ENCODE measurements at places on chromosomes 7 and 10.

- DNase-seq, result no peak
Observed at GRCh38 chr10:123604506-123604905, 61.6 kb upstream of the GPR26 start.

- no peak for DNase-seq
Observed at GRCh38 chr7:126501617-126502016, 751.1 kb downstream of the GRM8 start.

- no peak for DNase-seq
Observed at GRCh38 chr7:11181590-11181989, 207.9 kb downstream of the PHF14 start.

DNA sequence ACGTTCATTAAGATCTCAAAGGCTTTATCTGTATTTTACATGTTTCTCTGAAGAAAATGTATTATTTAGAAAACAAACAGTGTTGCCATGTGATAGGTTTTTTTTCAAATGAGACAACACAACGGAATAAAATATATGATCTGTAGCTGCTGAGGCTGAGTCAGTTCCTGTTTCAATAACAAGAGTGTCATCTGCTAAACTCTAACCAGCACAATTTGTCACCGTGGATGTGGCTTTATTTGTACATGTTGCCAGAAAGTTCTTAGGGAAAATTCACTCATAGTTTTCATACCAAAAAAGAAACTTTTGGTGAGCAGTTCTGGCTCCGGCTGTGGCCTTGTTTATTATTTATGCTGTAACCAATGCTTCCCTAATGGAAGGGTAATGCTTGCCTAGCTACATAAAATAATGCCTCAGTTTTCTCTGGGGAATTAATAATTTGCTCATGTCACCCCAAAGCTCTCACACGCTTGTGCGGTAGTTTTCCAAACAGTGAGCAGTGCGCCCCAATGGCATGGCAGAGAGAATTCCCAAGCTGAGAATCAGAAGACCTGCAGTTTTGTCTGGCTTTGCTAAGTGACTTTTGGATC, 20.3 kb upstream of the KLF6 start:
- peak; percentile 60 for DNase-seq

DNA sequence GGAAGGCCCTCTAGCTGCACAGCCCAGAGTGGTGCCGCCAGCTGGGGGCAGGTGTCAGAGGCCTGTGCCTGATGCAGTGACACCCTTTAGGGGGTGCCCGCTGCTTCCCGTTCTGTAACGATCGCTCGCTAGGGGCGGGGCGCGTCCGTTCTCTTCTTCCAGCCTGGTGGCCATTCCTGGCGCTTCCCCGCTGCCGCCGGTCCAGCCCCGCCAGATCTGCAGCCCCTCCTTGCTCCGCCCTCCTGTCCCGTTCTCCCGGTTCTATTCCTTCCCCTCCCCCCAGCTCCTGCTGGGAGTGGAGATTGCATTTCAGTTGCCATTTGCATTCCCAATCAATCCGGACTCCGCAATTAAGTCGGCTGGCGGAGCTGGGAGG, 39.2 kb downstream of the AGAP3 start:
- DNase-seq, result no peak

DNA sequence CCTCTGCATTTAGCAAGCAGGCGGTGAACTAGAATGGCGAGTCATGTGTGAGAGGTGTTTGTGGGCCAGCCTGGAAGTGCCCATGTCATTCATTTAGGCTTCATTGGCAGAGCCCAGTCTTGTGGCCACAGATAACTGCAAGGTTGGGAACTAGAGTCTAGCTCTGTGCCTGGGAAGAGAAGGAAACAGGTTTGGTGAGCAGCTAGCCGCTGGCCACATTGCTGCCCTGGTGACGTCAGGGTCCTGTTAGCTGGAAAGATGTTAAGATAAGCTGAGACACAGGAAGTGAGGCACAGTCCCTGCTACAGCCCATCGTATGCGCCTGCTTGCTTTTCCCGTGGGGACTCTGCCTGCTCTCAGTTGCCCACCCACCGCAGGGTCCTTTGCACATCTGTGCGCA, 185.5 kb downstream of the CAMK1D start:
- DNase-seq, result no peak

DNA sequence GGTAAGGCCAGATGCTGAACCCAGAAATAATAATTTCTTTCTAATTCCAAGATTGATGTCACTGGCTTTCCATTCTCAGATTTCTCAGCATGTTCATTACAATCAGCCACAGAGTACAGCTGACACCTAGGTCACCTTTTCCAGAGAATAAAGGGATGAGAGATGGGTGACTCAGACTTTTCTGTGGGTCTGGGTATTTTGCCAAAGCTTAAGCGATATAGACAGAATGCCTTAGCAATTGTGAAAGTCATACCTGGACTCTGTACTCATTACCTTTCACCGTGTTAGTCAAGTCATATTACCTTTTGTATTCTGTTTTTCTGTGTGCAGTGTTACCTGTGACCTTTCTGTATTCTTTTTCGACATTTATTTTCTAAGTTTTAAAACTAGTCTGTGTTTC, 10.6 kb upstream of the PRTFDC1 start:
- DNase-seq, result peak; percentile 90

- DNase-seq, result no peak
Observed at GRCh38 chr7:129149511-129149910, 5.0 kb downstream of the TSPAN33 start.

Data from LoVo (cell line).